A549 treated with CpdA at 1 μM for 4 hours (cell line): ENCODE measurements at places on chromosomes 16 and 17. TPM values are rescaled to one million over a fixed set of nuclear protein-coding genes. Genes with fewer than 3 reads are reported as not detected.

The PLA2G10 gene
- total RNA-seq: 0.07 to 0.30 TPM (median 0.21 TPM) in 3 of 5 replicates, not detected in the others

The KRT27 gene
- not detected in 5 replicates for total RNA-seq

The TMC6 gene
- 8.5 to 11.4 TPM (median 10.5 TPM) in 5 replicates for total RNA-seq

The IL17C gene
- not detected in 5 replicates for total RNA-seq

The ACLY gene
- 261 to 324 TPM (median 311 TPM) in 5 replicates for total RNA-seq

The ACSM2A gene
- not detected in 5 replicates for total RNA-seq
